ENCODE measurements at places on chromosomes 12 and 14.

DNA sequence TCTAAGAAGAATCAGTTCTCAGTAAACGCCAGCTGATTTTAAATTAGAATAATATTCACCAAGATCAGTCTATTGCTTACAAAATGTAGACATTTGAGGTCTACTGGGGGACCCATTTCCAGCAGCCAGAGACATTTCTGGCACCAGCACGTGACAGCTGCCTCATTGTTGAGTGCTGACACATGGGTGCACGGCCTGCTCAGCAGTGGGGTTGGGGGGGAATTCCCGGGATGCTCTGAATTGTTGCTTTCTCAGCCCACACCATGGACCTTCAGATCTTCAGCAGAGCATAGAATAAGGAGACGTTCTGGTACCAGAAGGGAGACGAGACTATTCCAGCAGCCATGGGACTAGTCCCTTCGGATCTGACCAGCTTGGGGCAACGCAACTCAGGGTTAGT lies 18.3 kb downstream of the PLEKHG7 start:
- DNase-seq = no peak

DNA sequence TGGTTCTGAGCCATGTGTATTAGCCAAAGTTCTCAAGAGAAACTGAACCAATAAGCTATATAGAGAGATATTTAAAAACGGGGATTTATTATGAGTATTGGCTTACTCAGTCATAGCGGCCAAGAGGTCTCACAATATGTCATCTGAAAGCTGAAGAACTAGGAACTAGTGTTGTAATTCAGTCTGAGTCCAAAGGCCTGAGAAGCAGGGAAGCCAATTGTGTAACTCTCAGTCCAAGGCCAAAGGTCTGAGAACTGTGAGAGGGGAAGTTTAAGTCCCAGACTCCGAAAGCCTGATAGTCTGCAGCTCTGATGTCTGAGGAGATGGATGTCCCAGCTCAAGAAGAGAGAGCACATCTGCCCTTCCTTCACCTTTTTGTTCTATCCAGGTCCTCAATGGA lies 344.8 kb upstream of the USP15 start:
- no peak for DNase-seq

GRCh38 chr14:94971750-94972149 lies 185.6 kb downstream of the DICER1 start:
- DNase-seq = no peak

DNA sequence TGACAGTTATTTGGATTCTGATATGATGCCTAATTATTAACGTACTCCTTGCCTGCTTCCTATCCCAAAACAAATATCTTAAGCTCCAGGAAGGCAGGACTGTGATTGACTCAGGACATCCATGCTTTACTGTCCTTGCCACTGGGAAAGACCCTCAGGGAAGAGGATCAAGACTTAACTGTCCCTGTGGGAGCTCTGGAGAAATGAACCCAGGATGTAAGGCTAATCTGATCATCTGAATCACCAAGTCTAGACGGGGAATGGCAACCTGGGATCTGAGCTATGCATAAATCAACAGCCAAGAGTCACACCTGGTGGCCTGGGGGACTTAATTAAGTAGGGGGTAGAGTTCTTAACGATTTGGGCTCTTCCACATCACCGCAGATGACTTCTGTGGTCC lies 153.2 kb upstream of the BCL2L14 start:
- no peak for DNase-seq

DNA sequence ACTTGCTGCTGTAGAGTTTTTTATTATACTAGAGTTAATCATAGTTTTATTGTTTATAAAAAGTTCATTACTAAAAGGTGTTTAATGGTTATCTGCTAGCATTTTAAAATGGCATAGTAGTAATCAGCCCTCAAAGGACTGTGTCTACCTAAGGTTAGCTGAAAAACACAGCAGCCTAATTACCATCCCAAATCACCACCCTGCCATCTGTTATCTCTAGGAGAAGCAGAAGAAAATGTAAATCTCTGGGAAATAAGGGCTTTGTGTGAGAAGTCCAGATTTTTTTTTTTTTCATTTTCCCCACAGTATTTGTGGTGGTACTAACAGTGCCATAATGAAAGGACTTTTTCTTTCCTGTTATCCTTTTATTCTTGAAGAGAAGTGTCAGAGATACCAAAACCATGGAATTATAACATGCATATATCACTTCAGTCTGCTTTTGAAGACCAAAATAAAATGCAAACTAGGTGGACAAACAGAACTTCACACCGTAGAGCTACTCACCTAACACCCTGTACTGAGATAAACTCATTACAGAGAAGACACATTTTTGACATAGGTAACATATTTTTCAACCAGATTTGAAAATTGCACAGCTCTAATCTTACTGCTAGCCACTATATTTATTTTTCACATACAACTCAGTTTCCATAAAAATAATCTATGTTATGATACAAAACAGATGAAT lies 876.2 kb downstream of the C12orf50 start:
- DNase-seq = no peak

DNA sequence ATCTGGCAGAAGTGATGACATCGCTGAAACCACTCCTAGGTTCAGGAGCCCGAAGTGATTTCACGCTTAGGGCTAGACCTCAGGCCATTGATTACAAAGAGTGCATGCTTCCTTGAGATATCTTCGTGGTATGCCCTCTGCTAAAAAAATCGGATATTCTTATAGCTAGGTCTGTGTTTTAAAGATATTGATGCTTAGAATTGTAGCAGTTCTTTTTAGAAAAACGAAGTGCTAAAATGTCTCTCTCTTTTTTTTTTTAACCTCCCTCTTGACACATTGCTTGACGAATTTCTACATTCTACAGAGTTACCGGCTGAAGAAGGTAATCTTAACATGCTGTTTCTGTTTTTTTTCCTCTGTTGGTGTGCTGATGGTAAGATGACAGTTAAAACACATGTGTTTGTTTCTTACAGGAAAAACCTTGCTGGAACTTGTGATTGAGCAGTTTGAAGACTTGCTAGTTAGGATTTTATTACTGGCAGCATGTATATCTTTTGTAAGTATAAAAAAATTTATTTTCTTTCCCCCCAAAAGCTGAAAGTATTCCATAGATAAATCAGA lies 1.3 kb downstream of the ATP2A2 start:
- DNase-seq = no peak

- peak; percentile 15 for DNase-seq
These were observed 11.5 kb downstream of the TEAD4 start for GRCh38 chr12:2970744-2971143.
